ENCODE measurements at places on chromosomes 3 and 15.
A peak's percentile ranks its signal among the peaks of the same experiment; 100 is the strongest.

- no peak for DNase-seq
These were observed 851.2 kb upstream of the NR2F2 start for GRCh38 chr15:95479308-95479707.

DNA sequence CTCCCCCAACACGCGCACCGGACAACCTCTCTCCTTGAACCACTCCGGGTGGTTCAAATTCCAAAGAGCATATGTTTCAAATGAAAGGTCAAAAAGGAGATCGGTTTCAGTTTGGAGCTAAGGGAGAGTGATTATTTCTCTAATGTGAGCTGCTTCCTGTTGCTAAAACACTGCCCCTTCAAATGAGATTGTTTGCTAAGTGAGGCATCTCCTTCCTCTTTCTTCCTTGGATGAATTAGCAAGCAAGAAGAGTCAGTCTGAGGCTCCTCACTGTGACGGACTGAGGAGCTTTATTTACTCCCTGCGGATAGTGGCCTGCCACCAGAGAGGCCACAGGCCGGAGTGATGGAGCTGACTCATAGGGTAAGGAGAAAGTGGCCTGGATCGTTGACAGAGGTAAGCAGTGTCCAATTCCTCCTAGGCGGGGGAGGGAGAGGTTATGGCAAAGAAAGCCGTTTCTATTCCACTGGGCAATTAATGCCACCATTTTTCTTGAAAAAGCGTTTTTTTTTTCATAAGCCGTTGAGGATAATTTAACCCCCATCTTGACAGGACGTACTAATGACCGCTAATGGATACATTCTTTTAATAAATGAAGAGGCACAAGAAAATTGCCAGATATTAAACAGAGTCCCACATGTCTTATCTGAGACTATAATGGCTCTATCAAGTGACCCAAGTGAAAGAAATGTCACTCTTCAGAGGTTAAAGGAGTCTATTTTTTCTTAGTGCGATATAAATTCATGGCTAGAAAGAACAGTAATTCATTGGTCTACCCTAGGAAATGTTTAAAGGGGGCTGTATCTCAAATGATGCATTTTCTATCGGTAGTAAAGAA is 167.0 kb upstream of the ANKRD28 start:
- peak; percentile 57 for DNase-seq

- no peak for DNase-seq
These were observed 60.0 kb upstream of the WNT5A start for GRCh38 chr3:55546866-55547669.

DNA sequence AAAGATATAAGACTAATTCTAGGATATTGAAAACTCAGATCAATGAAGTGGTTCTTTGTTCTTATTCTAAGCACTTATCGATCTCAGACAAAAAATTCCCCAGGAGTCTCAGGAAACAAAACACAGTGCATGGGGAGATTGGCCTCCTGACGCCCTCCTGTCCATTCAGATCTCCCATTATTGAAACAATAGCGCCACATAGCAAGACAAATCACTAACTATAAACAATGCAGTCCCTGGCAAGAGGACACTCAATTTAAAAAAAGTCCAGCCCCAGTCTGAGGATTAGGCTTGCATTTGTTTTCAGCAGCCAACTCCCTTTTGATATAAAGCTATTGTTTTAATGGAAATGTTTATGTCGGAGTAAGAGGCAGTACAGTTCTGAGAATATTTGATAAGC is 528.2 kb downstream of the GABRG3 start:
- DNase-seq: no peak

GRCh38 chr3:7428206-7428718 is 567.3 kb downstream of the GRM7 start:
- DNase-seq: no peak

DNA sequence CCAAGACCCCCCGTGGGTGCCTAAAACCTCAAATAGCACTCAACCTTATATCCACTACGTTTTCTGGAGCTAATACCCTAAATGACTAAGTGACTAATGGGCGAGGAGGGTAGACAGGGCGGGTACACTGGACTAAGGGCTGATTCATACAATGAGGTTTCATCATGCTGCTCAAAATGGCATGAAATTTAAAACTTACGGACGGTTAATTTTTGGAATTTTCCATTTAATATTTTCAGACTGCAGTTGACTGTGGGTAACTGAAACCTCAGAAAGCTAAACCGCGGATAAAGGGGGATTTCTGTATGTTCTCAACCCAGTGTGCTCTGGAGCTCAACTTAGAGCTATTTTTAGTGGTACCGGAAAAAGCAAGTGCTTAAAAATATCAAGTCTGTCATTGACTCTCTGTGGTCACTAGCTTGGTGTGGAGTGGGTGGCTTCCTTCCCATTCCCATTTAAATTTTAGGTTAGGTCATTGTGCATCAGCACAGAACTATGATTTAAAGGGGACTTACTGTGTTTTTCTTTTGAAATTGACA is 72.9 kb downstream of the LRRC28 start:
- peak; percentile 72 for DNase-seq

GRCh38 chr15:77295446-77295845 is 124.5 kb downstream of the PEAK1 start:
- DNase-seq: peak; percentile 72

GRCh38 chr3:17431004-17431403 is 311.4 kb downstream of the TBC1D5 start:
- DNase-seq: peak; percentile 46

GRCh38 chr15:88512601-88513000 is 33.9 kb downstream of the DET1 start:
- DNase-seq: peak; percentile 64

- no peak for DNase-seq
These were observed 58.8 kb downstream of the SLCO3A1 start for GRCh38 chr15:91912336-91912735.

- no peak for DNase-seq
These were observed 112.5 kb downstream of the TOP2B start for GRCh38 chr3:25552251-25552650.

DNA sequence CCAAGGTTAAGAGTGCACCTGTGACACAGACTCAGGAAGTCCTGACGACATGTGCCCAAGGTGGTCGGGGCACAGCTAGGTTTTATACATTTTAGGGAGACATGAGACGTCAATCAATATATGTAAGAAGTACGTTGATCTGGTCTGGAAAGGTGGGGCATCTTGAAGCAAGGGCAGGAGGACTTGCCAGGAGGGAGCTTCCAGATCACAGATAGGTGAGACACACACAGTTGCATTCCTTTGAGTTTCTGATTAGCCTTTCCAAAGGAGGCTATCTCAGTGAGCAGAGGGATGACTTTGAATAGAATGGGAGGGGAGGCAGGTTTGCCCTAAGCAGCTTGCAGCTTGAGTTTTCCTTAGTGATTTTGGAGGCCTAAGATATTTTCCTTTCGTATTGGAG is 257.4 kb downstream of the CGGBP1 start:
- no peak for DNase-seq

DNA sequence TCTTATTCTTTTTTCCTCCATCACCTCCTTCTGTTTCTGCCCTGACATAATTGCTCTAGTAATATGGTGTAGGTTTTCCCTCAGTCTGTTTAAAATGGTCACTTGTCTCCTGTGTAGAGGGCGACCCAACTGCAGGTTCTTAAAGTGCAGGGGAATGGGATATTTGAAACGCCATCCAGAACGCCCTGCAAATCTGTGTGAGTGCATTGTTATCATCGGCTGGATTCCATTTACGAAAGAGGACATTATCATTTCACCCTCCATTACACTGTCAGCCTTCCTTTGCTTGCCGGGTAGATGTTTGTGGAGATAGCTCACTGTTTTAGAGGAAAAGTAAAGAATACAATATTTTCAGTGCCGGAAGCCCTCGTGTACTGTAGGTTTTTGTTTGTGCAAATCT is 354.0 kb downstream of the LRTM1 start:
- no peak for DNase-seq

- DNase-seq: no peak
These were observed 247.1 kb downstream of the BBX start for GRCh38 chr3:107769882-107770281.

DNA sequence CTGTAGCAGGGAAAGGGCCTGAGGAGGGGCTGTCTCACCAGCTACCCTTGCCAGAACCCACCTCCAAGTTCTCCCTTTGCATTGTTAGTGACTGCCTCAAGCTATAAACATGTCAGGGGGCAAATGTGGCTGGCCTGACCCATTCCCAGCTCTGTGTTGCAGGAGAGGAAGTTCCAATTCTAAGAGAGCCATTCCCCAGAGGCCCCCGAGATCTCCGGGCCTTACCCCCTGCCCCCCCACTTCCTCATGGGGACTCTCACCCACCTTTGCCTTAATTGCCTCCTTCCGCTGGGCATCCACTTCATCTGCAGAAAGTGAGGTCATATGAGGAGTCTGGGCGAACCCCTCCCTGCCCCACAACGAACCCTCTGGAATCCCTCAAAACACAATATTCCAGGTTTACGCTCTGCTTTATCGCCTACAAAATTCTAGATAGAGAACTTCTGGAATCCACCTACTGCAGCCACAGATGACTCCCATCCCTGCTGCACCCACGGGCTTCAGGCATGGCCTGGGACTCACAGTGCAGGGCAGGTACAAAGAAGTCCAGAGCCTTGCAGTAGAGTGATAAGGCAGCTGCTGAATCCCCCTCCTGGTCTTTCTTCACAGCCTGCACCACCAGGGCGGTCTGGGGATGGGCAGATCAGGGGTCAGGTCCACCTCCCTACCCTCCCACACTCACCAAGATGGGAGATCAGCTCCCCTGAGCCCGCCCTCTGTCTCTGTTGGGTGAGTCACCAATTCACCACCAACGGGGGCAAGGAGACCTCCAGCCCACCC is 4.0 kb downstream of the ULK3 start:
- no peak for DNase-seq

DNA sequence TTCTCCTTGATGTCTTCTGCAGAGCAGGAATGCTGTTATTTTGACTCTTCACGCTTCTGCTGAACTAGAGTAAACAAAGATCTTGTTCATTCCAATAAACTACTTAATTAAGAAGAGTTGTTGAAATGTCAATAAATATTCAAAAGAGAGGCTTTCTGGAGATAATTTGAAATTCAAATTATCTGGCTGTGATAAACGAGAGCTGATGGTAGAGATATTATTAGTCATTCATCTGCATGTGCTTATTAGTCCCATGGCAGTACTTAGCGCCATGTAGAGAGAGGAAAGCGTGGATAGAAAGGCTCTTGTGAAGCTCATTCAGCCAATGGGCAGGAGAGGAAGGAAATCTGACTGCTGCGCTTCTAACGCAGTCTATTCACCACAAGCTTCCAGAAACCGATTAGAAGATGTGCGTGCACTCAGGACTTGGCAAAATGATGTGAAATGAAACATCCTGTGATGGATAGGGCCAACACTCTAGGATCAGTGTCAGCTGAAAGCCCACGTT is 251.1 kb downstream of the GABRB3 start:
- no peak for DNase-seq

DNA sequence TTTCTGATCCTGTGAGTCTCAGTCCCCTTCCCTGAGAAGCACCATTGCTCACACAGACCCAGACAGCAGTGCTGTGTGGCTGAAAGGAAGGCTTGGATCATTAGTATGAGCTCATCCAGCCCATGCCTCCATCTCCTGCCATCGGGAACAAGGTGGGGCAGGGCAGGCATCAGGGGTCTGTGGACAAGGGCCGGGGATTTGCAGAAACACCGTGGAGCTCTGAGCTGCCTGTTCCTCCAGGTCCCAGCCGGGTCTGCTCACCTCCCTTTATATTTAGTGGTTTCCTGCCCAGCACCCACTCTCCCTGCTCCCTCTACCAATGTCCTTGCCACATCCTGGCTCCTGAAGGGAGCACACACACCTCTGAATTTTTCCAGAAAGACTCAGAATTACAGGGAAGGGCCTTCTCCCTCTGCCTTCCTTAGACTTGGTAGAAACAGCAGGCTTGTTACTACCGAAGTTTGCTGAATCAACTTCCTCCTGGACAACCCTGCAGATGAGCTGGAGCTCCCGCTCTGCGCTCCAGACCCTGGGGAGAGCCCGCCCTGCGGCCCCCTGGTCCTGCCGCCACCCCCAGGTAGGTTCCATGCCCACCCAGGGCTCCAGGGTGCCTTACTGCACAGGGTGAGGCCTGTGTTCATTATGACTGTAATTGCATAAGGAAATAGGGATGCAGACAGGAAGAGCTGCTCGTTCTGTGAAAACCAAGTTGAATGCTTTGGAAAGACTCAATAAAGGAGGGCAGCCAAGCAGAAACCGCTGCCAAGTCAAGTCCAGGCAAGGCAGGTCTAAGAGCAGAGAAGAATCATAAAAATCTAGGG is 128.1 kb downstream of the NSMCE3 start:
- no peak for DNase-seq

DNA sequence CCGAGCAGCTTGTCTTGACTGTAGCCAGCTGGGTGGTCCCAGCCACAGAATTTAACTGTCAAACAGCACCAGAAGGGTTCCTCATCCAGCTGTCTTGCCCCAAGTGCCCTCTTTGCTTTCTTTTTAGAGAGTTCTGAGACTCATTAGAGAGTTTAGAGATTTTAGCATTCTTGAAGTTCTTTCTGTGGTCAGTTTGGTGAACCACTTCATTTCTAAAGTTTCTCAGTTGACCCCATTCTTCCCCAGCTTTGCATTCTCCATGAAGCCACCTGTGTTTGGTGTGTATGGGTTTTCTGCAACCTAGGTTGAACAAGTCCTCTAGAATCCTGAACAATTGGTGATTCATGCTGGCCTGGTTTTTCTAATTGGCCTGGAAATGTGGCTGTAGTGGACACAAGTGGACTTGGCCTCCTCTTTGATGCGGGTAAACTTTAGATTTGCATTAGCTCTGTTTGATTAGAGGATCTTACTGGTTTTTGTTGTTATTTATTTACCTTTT is 33.7 kb downstream of the FLNB start:
- peak; percentile 73 for DNase-seq

- no peak for DNase-seq
These were observed 32.8 kb downstream of the PLSCR1 start for GRCh38 chr3:146511402-146512134.

DNA sequence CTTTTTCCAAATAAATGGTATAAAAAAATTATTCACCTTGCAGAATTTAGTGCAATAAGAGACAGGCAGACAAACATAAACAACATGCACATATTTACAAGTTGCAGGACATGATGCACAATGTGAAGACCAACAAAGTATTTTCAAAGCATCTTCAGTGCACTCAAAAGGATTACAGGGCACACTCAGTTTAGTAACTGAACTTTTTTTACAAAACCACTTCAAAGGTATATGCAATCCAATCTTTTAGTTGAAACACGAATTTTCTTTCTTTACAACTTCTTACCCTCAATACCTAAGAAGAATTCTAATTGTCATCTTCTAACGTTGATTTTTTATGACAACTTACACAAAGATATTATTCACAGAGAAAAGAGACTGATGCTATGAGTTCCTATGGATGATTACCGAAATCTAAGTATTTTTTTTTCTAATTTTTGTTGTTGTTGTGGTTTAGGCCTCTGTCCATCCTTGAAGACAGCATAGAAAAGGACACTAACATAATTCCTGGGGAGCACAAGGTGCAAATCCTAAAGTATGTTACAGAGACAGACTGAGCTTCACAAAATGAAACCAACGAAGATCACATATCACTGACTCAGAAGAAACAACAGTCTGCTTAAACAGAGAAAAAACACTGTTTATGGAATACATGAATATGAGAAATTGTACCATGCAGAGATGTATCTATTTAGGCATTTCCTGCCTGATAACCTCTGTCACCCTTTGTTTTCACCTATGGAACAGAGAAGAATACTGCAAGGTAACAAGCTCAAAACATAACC is 50.3 kb downstream of the ZMAT3 start:
- DNase-seq: no peak

- no peak for DNase-seq
These were observed 116.2 kb downstream of the NEO1 start for GRCh38 chr15:73168487-73168886.

All from HFFc6 (cell line).